Stimulated activated CD4-positive, alpha-beta T cell treated with anti-CD3 and anti-CD28 coated beads, Interleukin-1b, Interleukin-23, amount 100 ng/mL, for 1 hour (primary cell): ENCODE measurements at places on chromosomes 16 and 17.

- peak; percentile 17 for DNase-seq
Measured at GRCh38 chr17:27572665-27573064, 58.3 kb upstream of the LGALS9 start.

DNA sequence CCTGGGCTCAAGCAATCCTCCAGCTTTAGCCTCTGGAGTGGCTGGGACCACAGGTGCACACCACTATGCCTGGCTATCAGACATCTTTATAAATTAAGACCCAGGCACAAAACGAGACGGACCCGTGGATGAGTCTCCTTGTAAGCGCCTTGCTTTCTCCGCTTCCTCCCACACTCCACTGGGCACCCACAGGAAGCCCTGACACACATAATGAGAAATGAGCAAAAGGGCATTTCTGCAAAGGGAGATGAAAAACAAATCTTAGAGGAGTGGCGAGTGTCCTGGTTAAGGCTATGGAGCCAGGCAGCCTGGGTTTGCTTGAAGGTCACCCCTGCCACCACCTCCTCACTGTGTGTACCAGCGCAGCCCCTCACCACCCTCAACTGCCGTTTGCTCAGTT, 56.3 kb downstream of the XYLT1 start:
- no peak for DNase-seq

DNA sequence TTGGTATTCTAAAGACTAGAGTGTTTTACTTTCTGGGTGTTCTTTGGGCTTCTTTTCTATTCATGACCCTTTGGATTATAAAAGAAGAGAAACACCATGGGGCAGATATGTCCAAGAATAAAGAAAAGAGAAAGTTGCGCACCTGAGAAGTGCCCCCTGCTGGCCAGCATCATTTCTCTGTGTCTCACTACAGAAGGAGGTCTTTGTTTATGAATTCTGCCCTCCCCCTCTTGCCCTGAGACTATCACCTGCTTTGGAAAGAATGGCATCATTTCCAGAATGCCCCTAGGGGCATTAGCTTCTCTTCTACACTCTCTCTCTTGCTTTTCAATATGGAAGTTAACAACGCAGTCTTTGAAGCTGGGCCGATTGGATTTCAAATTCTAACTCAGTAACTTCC, 45.0 kb downstream of the CDH13 start:
- no peak for DNase-seq

GRCh38 chr16:3182608-3183444, 5.2 kb upstream of the OR1F1 start:
- no peak for DNase-seq

DNA sequence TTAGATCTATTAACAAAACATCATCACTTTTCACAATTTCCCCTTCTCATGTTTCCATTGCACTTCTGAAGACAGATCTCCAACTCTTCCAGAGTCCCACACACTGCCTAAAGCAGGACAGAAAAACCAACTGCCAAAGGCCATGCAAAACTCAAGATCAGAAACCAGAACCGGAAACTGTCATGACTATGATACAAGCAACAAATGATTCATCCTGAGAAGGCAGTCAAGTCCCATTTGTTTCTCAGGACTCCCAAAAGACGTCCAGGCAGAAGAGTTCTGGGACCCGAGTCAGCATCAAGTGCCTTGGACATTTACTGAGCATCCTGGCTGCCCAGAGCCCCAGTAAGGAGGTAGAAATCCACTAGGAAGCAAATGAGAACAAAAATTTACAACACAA, 38.8 kb downstream of the ERN1 start:
- DNase-seq: no peak
